ENCODE measurements at places on chromosomes 2 and 18.

GRCh38 chr2:208311321-208311720 is 45.3 kb downstream of the PIKFYVE start:
- DNase-seq, result no peak

- DNase-seq, result no peak
Observed at GRCh38 chr2:181408861-181409260, 48.3 kb upstream of the ITGA4 start.

DNA sequence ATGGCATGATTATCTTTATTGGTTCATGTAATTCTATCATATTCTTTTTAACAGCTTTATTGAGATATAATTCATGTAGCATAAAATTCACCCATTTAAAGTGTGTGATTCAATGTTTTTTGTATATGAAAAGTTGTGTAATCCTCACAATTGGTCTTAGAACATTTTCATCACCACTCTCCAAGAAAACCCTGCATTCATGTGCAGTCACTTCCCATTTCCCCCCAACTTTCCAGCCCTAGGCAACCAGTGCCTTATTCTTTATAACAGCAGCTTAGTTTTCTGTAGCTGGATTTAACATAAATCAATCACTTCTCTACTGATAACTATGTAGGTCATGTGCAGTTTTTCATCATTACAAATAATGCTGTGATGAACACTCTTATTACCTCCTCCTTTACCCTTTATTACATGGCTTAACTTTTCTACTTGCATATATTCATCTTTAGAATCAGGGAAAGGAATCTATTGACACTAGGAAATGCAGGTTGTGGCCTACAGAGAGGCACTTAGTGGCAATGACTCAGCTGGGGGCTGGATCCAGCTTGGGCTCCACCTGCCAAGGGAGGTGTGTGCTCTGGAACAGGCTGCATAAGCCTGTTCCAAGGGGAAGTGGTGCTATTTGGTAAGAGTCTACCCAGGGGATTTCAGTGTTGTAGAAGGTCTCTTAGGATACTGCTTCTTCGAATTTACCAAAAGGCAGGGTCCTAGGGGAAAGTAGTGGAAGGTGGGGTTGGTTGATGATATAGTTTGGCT is 89.1 kb downstream of the ETAA1 start:
- no peak for DNase-seq

DNA sequence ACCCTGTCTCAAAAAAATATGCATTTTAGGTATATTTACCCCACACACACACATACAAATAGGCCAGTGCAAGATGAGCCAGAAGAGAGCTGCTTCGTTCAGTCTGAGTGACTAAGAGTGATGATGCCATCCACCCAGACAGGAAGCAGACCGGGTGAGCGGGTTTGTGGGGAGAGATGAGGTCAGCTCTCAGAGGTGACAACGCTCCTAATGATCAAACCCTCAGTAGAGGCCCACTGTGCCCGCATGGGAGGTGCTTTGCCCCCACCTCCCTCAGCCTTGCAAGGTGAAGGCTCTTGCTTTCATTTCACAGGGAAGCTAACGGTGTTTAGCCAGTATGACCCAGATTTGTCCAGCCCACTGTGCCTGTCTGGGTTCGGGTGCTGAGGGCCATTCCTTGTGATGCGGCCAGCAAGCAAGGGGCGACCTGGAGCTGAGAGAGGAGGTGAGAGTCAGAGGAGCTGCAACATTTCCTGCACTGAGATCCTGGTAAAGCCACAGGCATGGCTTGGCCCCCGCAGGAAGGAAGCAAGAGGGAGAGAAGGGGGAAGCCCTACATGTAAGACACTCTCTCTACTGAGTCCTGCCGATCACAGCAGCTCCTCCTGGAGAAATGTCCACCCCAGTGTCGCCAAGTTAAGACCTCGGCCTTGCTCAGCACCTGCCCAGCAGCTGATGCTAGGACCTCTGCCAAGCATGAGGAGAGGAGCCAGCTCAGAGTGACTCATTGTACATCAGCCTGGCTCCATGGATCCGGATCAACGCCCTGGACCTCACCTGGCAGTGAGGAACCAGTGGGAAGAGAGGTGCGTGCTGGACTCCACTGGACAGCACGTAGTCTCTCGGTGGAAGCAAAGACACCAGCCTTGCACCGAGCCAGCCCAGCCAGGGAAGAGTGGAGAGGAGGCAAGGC is 37.0 kb downstream of the NIFK start:
- DNase-seq, result no peak

DNA sequence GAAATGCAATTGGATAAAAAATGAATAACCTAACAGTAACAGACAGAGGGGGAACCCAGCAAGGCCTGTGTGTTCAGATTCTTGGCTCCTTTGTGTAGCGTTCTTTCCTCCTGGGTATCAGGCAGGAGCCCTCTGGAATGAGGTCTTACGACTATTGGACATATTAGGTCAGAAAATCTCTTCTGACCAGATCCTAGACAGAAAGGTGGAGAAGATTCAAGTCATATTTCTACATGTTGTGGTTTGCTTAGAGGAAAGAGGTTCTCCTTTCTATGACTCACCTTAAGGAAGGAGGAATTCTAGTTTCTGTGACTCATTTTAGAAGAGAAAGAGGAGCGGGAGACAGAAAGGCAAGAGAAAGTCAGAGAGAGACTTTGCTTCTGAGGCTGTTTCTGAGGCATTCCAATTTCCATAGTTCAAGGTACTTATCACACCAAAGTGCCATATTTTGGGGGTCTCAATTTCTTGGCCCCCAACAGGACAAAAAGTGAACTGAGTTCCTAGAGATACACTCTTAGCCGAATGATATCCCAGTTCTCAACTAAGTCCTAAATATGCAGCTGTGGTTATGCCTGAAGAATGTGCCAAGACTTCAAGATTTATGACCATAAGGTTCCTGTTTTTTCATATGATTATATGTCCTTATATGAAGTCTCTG is 618.6 kb downstream of the ZEB2 start:
- DNase-seq, result no peak

GRCh38 chr18:77054288-77054605 is 78.3 kb downstream of the MBP start:
- no peak for DNase-seq

DNA sequence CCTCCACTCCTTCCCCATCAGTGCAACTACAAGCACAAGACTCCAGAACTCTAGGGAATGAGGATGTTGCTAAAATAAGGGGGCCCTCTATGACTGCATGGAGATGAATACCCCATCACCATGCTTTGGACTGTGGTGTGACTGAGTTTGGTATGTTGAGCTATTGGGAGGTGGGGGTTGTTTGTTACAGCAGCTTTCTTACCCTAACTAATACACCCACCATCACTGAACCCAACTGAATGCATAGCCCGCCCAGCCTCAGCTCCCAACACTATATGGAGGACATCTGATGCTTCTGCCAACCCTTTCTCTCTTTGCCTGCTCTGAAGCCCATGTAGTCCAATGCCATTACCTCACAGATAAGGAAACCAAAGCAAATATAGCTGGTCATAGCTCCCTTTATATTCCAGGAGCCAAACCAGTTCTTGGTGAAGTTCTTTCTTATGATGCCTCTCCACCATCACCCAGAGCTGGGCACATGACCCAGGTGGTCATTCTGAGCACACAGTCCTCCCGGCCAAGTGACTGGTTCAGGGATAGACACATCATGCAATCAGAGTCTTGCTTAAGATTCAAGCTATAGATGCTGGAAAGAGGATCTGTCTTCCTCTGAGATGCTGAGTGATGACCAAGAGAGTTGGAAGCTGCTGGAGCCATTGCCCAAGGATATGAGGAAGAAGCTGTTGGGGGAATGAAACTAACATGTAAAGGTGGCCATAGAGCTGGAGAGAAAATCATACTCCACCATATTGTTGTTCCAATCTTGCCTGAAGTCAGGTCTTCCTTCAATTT is 155.6 kb upstream of the HAAO start:
- DNase-seq, result no peak

- DNase-seq, result no peak
Observed at GRCh38 chr2:2664989-2665833, 334.1 kb upstream of the MYT1L start.

GRCh38 chr18:36655930-36656329 is 172.9 kb downstream of the TPGS2 start:
- DNase-seq, result no peak

DNA sequence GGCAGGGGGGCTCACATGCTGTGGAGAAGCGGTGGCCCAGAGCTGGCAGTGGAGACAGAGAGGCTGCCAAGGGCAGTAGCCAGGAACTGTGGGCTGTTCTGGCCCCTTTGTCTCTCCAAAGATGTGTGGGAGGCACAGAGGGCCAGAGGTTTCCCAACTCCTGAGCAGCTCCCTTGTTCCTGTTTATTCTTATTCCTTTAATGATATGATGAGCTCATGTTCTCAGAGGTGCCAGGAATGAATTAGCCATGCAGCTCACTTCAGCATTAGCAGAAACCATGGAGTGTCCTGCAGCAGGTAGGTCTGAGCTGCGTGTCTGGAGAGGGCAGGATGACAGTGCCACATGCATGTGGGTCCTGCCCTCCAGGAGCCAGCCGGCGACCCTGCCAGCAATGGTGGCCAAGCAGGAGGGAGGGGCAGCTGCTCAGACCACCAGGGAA is 77.9 kb upstream of the FZD7 start:
- no peak for DNase-seq

GRCh38 chr2:136448432-136448831 is 316.9 kb upstream of the THSD7B start:
- peak; percentile 94 for DNase-seq

DNA sequence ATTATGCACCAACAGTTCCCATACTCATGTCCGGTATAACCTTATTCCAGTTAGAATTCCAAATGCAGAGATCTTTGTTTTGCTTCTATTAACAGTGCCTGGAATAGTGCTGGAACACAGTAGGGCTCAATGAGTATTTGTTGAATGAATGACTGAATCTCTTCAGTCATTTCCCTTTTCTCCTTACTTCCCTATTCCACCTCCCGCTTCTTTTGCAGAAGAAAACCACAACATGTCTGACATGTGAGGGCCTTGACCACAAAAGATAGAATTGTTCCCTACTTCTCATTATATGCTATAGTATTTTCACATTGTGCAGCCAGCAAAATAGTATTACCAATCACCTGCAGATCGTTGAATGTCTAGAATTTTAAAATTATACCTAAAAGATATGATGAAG is 19.5 kb upstream of the HNRNPLL start:
- no peak for DNase-seq

GRCh38 chr2:119024152-119024551 is 82.2 kb downstream of the MARCO start:
- DNase-seq, result no peak

DNA sequence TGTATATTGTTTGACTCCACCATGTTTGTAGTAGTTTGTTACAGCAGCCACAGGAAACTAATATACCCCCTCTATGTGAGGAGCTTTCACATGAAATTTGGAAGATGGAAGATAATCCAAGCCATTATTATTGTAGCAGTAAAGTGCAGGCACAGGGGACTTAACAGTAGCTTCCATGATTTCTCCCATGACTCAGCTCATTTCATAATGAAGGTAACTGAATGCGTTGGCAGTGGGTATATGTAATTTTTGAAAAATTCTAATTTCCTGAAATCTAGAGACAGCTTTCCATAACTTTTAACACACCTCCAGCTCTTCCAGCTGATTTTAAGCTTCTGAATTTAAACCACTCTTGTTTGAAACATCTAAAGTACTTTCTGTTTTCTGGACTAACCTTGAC is 181.2 kb downstream of the NR4A2 start:
- no peak for DNase-seq
